T-helper 1 cell (primary cell): ENCODE measurements at places on chromosomes 3 and 15.

DNA sequence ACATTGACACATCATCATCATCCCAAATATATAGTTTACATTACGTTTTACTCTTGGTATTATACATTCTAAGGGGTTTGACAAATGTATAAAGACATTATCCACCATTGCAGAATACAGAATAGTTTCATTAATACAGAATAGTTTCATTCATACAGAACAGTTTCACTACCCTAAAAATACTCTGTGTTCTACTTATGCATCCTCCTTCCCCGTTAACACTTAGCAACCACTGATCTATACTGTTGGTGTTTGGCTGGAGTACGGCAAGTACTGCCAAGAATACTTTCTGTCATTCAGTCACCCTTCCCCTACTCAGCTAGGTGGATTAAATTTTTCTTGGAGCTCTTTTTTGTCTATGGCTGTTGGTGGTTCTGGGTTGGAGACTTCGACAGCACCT is 33.4 kb downstream of the LEKR1 start:
- no peak for DNase-seq

- no peak for DNase-seq
Measured at GRCh38 chr3:102092617-102093466, 243.5 kb downstream of the NFKBIZ start.

- no peak for DNase-seq
Measured at GRCh38 chr3:167466966-167467365, 6.9 kb downstream of the SERPINI2 start.

DNA sequence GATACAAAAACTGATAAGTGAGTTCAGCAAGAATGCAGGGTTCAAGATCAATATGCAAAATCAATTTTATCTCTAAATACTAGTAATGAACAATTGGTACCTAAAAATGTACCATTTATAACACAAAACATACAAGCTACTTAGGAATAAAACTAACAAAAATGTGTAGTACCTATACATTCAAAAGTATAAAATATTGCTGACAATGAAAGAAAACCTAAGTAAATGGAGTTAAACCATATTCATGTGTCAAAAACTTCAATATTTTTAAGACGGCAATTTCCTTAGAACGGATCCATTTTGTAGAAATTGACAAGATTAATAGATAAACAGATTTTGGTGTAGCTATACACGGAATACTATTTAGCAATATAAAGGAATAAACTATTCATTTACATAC is 343.1 kb upstream of the CCDC54 start:
- no peak for DNase-seq

GRCh38 chr15:47484997-47485396 is 232.3 kb upstream of the SEMA6D start:
- no peak for DNase-seq

DNA sequence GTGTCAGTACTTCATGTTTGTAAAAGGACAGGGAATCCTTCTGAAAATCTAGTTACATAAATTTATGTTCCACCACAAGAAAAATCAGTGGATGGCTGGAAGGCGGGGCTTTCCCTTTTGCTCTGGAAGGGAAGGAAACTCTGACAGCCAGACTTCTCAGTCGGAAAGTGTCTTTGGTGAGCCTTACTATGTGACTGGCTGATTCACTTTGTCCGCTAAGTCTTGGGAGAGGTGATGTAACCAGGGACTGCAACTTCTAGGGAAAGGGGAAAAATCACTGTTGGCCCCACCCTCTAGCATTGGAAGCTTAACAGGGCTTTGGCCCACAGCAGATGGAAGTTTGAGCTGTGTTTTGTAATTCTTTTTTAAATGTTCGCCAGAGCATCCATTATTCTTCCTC is 281.4 kb upstream of the CTDSPL start:
- DNase-seq: no peak

- no peak for DNase-seq
Measured at GRCh38 chr3:123320221-123320620, 118.5 kb downstream of the SEC22A start.

DNA sequence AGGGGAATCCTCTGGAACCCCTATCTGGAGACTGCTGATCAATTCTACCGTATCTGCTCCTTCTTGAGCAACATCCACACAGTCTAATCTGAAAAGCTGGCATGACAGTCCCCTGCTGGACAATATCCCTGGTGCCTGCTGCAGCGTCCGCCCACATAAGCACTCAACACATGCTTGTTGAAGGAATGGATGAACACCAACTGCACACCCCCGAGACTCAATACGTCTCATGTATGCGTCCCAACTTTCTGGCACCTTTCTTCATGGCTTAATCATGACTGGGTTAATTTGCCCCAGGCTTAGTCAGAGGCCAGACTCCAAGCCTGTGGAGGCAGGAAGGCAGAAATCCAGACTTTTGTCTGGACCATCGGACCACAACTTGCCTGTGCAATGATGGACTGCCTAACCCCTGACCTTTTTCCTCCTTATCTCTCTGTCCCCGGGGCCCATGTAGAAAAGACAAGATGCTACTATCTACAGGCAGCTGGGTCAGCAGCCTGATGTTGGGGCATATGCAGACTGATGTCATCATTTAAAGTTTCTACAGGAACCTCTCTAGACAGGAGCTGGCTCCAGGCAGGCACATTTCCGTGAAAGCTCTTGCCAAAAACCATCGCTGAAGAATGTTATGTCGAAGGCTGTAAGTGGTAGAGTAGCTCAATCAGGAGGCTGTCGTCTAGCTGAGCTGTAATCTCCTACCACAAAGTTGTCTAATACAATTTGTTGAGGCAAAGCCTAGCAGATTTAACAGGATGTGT is 114.1 kb upstream of the TPM1 start:
- DNase-seq: no peak

DNA sequence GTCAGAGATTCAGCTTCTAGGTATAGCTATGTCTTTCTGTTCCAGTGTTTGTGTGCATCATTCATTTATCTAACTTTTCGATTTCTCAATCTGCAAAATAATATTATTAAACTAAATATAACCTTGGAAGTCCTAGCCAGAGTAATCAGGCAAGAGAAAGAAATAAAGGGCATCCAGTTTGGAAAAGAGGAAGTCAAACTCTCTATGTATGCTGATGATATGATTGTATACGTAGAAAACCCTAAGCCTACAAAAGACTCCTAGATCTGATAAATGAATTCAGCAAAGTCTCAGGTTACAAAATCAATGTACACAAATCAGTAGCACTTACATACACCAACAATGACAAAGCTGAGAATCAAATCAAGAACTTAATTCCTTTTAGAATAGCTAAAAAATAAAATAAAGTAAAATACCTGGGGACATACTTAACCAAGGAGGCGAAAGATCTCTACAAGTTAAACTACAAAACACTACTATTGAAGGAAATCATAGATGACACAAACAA is 718.2 kb downstream of the NTRK3 start:
- DNase-seq: no peak

DNA sequence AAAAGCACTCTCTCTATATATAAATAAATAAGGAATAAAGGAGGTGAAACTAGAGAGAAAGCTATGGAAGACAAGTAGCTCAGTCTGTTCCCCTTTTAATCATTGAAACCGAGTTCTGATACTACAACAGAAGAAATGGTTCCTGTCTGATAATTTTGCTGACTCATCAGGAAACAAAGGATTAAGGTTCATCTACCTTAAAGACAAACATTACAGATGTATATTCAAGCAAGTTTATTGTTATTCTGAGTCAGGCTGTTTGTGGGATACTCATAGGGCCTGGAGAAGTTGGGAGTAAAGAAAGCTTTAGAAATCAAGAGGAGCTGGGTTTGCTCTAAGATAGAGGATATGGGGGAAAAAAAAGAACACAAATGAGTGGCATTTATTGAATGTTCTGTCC is 566.0 kb downstream of the ROBO2 start:
- DNase-seq: no peak

DNA sequence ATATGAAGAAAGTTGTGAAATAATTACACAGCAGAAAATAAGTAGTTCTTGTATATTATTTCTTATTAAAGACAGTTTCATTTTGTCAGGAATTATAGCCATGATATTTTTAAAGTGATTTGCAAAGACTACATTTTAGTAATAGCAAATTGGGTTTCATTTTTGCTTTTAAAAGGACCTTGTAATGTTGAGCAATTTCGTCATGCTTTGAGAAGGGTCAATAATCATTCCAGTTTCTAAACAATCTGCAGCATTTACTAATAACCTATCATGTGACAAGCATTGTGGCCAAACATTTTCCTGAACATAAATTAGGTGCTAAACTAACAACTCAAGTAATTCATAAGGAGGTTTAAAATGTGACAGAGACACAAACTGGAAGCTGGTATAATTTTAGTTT is 214.4 kb upstream of the CBLB start:
- DNase-seq: no peak

DNA sequence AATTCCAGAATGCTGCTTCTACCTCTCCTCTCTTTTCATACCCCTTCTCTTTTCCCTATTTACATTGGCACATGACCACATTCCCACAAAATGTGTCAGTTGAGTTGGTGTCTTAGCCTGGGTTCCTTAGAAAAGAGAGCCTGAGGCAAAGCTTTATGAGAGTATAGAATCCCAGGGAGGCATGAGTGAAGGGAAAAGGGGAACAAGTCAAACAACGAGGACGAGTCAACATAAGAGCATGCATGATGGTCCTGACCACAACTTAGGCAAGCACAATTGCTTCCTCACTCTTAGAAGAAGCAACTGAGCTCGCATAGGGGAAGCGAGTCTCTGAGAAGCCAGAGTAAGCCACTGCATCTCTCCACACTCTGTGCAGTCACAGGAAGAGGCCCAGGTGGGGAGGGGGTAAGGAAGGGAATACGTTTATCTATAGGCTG is 15.4 kb upstream of the ZNF774 start:
- DNase-seq: no peak

DNA sequence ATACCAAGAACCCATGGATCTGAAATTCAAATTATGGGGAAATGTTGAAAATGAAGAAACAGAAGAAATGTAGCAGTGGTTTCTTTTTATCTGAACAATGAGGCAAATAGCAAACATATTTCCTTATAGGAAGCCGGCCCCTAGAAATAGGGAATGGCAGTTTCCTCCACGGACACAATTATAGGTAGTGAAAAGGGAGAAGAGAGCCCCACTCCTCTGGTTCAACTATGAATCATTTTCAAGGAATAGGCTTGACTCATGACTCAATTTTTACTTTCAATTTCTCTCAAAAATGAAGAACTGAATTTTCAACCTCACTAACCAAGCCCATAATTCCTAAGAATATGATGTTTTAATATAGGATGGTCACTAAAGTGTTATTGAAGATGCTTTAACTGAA is 243.1 kb downstream of the MECOM start:
- DNase-seq: no peak

- DNase-seq: no peak
Measured at GRCh38 chr3:177714945-177715344, 517.7 kb upstream of the TBL1XR1 start.

DNA sequence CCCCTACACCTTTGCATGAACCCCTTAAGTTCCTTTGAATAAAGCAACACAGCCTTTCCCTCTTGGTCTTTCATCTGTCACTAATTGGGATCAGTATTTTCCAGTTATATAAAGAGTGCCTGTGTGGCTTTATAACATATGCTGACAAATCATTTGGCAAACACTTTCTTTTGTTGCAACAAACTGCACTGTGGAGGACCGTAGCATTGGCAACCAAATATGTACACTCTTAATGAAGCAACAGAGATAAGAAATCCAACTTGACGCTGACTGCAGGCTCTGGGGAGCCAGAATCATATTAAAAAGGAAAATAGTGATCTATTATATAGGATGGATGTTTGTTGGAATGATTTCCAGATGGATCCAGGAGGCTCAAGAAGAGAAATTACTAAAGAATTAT is 120.1 kb upstream of the PRICKLE2 start:
- DNase-seq: no peak

GRCh38 chr3:136414476-136414875 is 164.3 kb downstream of the PCCB start:
- DNase-seq: no peak

GRCh38 chr3:47161983-47162696 is 1.8 kb downstream of the SETD2 start:
- DNase-seq: no peak
